ENCODE measurements at places on chromosomes 2 and 18.

DNA sequence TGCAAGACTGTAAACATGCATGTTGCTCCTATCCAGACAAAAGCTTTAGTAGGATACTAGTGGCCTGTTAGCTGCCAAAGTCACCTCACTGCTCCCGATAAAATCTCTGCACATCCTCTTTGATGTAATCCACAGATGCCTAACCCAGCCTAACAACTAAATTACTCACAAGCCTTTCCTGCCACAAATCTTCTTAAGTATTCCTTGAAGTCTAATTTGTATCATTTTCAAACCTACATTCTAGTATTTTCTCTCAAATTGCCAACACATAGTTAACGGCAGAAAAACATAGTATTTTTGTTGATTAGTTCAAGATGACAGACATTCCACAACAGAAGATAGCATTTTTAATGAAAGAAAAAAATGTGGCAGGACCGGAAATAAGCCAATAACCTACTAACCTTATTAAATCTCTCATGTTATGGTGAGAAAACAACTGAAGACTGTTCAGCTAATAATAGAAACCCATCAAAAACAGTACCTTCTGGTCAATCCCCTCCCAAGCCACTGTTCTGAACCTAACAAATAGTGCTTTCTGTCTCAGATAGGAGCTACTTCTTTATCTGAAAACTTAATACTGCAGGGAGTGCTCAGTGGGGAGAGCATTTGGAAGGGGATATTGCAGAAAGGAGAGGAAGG, at the start of gene MPP4:
Gene MPP4 (minus strand): TSS at position 57 of the 639 bp plus-strand sequence. CDS start 4,690 bp downstream, outside the sequence.
- DNase-seq: no peak

- no peak for DNase-seq
These were observed 531.4 kb upstream of the CNTNAP5 start for GRCh38 chr2:123493687-123494086.

DNA sequence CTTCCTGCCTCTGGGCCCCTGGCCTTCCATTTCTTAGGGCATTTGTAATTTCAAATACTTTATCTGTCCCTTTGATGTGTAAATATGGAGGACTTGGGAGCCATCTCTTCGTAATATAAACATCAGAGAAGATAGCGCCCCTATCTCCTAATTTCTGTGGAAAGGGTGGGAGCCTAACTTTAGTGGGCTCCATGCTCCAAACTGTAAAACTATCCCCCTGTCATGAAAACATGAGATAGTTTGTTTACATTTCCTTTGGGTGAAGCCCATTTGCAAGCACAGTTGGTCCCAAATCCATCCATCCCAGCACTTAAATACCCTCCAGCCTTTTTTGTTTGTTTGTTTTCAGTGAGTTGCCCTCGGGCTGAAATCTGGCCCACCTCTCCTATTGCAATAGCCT, 782.6 kb upstream of the FSHR start:
- DNase-seq: no peak

DNA sequence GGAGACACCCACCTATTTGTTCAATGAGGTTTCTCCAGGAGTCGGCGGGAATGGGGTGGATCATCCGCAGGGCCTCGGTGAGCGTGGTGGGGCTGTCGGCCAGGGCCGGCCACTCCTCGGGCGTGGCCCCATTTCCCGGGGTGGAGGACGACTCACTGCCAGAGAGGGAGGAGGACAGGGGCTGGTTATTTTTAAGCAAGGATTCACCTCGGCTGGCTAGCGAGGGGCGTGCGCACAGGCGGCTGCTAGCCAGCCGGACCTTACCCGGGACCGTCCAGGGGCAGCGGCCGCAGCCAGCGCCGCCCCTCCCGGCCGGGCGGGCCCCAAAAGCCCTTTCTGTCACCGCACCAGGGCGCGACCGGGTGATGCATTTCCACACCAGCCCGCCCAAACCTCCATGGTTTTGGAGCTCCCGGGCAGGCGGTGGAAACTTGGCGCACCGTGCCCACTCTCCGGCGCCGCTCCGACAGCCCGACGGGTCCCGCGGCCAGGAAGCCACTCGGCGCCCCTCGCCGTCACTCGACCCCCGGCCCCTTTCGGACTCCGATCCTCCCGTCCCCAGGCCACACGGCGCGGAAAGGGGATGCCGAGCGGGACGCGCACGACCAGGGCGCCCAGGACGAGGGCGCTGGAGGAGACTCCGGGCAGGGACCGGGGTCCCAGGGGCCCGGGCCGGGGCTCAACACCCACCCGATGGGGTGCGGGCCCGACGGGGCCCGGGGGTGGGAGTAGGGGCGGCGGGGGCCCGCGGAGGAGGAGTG, 57.1 kb downstream of the SNORC start:
- DNase-seq: no peak

DNA sequence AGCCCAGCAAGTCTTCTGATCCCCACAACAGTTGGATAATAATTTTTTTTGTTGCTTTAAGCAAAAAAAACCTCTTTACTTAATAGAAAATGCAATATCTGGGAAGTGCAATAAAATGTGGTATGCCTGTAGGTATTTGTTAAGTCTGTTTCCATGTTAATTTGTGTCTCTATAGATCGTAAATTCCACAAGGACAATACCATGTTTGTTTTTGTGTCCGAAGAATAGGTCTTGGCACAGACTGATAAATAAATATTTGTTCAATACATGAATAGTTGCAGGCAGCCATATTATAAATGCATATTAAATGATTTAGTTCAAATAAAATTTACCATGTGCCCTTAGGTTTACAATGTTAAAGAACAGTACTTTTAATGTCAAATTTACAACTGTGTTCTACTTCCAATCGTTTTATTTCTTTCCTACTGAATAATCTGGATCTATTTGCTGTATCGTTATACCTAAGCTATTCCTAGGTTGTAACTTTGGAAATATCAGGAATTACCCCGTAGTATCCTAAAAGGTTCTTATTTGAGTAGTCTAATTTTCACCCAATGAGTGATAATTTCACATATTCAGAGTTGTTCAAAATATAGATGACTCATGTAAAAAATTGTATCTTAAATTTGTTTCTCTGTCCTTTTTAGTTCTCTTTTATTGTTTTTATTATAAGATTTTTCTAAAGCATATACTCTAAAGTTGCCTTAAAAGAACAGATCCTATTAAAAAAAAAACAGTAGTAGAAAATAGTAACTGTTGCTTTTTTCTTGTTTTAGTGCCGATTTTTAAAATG, 151.8 kb downstream of the EHBP1 start:
- no peak for DNase-seq

- no peak for DNase-seq
These were observed 396.1 kb downstream of the NRXN1 start for GRCh38 chr2:50635824-50636223.

DNA sequence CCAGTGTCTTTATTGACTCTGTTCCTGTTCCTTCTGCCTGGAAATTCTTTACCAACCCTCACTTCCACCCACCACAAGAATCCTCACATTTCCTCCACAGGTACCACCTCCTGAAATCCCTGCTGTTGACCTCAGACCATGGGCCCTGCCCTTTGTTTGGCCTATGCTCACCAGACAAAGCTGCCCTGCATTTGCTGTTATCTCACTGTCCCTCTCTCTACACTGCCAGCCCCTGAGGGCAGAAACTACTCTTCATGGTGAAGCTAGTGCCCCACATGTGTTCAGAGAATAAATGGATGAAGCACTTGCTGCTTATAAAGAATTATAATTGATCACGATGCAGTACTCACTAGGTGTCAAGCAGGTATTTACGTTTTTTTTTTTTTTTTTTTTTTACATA, 608.4 kb downstream of the TSN start:
- no peak for DNase-seq

GRCh38 chr2:205868773-205869333, 186.6 kb downstream of the NRP2 start:
- DNase-seq: peak; percentile 49

- no peak for DNase-seq
These were observed 289.7 kb downstream of the LPIN1 start for GRCh38 chr2:12035956-12036639.

DNA sequence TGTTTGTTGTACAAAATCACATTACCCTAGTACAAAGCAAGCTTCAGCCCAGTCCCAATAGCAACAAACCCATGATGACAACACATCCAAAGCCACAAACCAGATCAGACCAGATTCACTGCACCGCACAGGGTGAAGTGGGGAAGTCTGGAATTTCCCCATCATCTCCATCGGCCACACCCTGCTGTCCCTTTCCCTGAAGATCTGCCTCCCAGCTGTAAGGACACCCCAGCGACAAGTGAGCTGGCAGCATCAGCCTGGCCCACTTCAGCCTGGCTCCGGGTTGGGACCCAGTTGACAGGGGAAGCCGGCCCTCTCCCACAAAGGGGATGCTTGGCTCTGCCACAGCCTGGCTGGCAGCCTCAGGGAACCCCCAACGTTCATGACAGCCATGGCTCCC, 207.6 kb downstream of the MGAT5 start:
- peak; percentile 32 for DNase-seq

Data from urothelium cell line (cell line).